ENCODE measurements at places on chromosomes 7 and 10. TPM values are rescaled to one million over a fixed set of nuclear protein-coding genes. Genes with fewer than 3 reads are reported as not detected.

DNA sequence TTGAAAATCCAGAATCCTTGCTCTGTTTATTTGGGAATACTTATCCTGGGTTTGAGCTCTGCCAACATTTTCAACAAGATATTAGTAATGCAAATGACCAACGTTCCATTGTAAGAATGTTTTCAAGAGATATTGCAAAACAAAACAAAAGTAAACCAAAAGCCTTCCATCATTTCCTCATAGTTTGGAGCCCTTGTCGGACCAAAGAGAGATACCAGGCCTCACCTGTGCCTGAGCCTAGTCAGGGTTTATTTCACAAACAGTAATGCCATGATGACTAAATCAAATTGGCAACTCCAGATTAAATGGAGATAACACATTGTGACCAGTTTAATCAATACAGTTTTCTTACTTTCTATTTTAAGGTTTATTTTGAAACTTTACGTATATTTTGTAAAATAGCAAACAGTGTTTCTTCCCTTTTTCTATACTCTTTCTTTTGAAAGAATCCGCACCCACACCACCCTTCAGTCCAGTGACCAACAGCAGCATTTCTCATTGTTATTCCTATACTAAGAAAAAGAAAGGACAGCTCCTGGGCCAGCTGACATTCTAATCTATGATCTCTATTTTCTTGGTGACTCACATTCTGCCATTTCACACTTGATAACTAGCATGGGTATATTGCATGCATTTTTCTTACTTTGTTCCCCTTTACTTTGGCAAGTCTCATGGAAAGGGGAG, 168.5 kb upstream of the MEOX2 start:
- H3K36me3 ChIP-seq, result no peaks in the 10 kb centered on the region
- no peak for DNase-seq
- no peaks in the 10 kb centered on the region for H3K4me1 ChIP-seq
- no peak overlapping the region for H3K27ac ChIP-seq
- no peaks in the 10 kb centered on the region for H3K27me3 ChIP-seq
- H3K4me3 ChIP-seq, result no peak overlapping the region

GRCh38 chr7:131040467-131040932, 287.2 kb upstream of the MKLN1 start:
- H3K4me3 ChIP-seq, result no peak overlapping the region
- no peak overlapping the region for H3K27ac ChIP-seq
- no peaks in the 10 kb centered on the region for H3K27me3 ChIP-seq

- H3K27me3 ChIP-seq, result no peaks in the 10 kb centered on the region
- no peak overlapping the region for H3K4me3 ChIP-seq
- no peak for DNase-seq
- H3K27ac ChIP-seq, result no peak overlapping the region
These were observed 56.2 kb downstream of the UBE3C start for GRCh38 chr7:157194948-157195347.

DNA sequence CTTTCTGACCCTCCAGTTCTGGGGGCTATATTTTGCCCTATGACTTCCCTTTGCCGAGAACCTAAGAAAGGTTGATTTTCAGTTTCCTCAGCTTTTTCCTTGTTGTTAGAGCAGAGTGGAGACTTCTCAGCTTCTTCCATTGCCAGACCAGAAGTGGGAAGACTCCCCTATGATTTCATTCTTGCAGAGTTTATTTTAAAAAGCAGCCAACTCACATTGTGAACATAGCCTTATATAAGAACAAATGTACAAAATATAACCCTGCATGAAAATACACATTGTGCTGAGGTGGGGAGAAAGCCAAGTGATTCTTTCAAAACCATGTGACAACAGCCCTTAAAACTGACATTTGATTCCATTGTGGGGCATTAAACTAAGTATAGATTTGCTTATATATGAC, 33.8 kb upstream of the FZD8 start:
- no peaks in the 10 kb centered on the region for H3K27me3 ChIP-seq
- DNase-seq, result no peak
- no peak overlapping the region for H3K4me3 ChIP-seq
- no peaks in the 10 kb centered on the region for H3K36me3 ChIP-seq
- H3K4me1 ChIP-seq, result no peaks in the 10 kb centered on the region

- H3K36me3 ChIP-seq, result peaks cover 8% of the 10 kb centered on the region
- H3K27ac ChIP-seq, result no peak overlapping the region
- H3K4me1 ChIP-seq, result no peaks in the 10 kb centered on the region
- DNase-seq, result no peak
- no peaks in the 10 kb centered on the region for H3K27me3 ChIP-seq
These were observed 956.9 kb upstream of the ZNF722 start for GRCh38 chr7:63041786-63042185.

DNA sequence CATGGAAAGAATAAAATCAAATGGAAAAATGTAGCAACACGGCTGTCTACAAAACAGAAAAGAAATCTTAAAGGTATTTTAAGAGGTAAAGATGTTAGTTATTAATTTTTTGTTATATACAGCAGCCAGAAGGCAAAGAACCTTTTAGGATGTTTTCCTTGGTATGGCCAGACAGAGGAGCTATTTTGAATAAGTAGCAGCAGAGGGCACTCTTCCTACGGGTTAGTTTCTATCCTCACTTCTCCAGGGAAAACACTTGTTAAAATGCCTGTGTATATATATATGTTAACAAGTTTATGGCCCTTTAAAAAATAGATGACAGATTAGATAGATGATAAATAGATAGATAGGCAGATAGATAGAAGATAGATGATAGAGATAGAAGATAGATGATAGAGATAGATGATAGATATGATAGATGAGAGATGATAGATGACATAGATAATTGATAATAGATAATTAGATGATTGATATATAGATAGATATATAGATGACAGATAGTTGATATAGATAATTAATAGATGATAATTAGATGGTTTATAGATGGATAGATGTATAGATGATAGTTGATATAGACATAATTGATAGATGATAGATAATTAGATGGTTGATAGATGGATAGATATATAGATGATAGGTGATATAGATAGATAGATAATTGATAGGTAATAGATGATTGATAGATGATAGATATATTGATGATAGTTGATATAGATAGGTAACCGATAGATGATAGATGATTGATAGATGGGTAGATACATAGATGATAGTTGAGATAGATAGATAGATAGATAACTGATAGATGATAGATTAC, 57.8 kb upstream of the WIPF3 start:
- peak; percentile 77 for DNase-seq
- H3K4me1 ChIP-seq, result no peaks in the 10 kb centered on the region
- H3K4me3 ChIP-seq, result no peak overlapping the region
- no peak overlapping the region for H3K27ac ChIP-seq

DNA sequence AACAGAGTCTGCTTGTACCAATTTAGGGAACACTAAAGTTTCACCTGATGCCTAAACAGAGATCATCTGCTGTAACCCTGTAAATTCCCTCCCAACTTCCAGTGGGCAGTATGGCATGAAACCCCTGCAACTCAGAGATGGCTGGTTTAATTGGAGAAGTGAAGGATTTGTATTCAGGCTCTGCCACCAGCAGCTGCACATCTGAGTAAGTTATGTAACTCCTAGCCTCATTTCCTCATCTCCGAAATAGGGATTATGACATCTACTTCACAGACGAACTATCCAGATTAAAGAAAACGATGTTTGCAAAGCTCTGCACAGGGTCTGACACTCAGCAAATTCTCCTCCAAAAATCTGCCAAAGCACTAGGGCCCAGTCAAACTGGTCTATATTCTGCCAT, 493.0 kb downstream of the KCNMA1 start:
- H3K27me3 ChIP-seq, result no peaks in the 10 kb centered on the region
- H3K4me1 ChIP-seq, result peaks cover 12% of the 10 kb centered on the region
- no peak for DNase-seq
- H3K4me3 ChIP-seq, result no peak overlapping the region

- no peak overlapping the region for H3K27ac ChIP-seq
- H3K27me3 ChIP-seq, result no peaks in the 10 kb centered on the region
- H3K4me1 ChIP-seq, result peaks cover 2% of the 10 kb centered on the region
- no peaks in the 10 kb centered on the region for H3K36me3 ChIP-seq
- DNase-seq, result peak; percentile 36
- no peak overlapping the region for H3K4me3 ChIP-seq
These were observed 790.3 kb upstream of the KCND2 start for GRCh38 chr7:119482671-119483070.

- H3K27ac ChIP-seq, result no peak overlapping the region
- peak; percentile 57 for DNase-seq
- H3K36me3 ChIP-seq, result no peaks in the 10 kb centered on the region
These were observed 68.5 kb downstream of the NHLRC2 start for GRCh38 chr10:113922787-113923570.

DNA sequence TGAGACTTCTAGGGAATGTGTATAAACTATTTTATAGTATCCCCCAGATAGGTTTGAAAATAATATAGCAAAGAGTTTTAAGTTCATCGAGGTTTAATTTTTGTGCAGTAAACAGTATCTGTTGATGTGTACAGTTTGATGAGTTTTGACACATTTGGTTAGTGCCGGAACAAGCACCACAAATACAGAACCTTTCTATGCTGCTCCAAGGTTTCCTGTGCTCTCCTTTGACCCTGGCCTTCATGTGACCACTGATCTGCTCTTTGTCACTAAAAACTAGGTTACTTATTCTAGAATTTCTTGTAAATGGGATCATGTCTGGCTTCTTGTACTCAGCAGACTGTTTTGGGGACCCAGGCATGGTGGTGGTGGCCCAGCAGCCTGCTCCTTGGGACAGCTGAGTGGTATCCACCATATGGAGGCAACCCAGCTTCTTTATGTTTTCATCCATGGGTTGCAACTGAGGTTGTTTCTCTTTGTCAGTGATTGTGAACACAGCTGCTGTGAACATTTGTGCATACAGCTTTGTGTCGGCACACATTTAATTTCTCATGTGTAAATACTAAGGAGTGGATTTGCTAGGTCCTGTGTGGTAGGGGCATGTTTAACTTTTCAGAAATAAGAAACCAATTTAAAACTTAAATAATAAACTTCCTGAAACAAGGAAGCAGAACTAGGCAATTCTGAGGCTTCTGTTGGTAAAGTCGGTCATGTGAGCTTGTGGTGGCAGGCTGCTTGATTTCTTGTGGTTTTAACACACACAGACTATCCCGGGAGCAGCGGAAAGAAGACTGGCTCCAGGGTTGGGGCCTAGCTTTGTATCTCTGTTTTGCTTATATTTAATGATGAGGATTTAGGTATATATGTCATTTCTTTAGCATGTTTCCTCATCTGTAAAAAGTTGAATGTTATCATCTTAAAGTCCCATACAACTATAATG, 219.4 kb downstream of the ABCA13 start:
- H3K27me3 ChIP-seq, result no peaks in the 10 kb centered on the region
- no peaks in the 10 kb centered on the region for H3K36me3 ChIP-seq
- H3K4me1 ChIP-seq, result no peaks in the 10 kb centered on the region

DNA sequence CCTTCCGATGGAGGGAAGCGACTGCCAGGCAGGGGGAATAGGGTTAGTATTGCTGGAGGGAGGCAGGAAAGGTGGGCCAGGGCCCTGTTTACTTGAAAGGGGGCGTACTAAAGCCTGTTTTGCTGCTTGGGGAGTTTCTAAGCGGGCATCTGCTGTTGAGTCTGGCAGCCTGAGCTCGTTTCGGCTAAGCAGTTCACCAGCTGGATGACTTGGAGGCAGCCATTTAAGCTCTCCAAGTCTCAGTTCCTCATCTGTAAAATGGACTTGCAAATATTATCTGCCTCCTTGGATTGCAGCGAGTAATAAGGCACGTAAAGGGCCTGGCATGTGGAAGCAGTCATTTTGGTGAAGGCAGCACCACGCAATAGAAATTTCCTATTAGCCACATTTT, 44.0 kb downstream of the LDB3 start:
- no peak overlapping the region for H3K27ac ChIP-seq
- peak overlapping the region; percentile 74 for H3K4me3 ChIP-seq
- H3K36me3 ChIP-seq, result no peaks in the 10 kb centered on the region
- no peaks in the 10 kb centered on the region for H3K27me3 ChIP-seq

- no peaks in the 10 kb centered on the region for H3K27me3 ChIP-seq
- peak within 1 kb of the TSS; percentile 48 for H3K27ac ChIP-seq
- no peaks in the 10 kb centered on the region for H3K36me3 ChIP-seq
- peak within 1 kb of the TSS; percentile 92 for H3K4me3 ChIP-seq
- DNase-seq, result peak; percentile 100
- peaks cover 6% of the 10 kb centered on the region for H3K4me1 ChIP-seq
These were observed at the start of gene PI4K2A for GRCh38 chr10:97640174-97640867. PI4K2A (plus strand) TSS chr10:97640671; CDS start chr10:97640743, 72 bp downstream.

DNA sequence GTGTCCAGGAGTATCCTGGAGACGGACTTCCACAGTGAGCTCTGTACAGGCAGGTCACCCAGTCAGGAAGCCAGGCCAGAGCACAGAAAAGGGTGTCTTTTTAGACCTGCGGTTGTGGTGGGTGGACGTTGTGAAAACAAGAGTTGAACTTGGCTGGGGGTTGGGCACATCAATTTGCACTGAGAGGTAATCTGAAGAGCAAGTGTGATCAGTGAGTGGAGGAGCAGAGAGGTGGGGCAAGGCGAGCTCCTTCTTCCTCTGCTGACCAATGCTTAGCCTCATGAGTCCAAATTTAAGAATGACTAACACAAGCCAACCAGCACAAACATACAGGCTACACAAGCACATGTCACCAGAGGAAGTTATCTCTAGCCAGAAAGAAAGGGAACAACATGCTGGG, 310.8 kb downstream of the TCERG1L start:
- no peaks in the 10 kb centered on the region for H3K36me3 ChIP-seq
- no peak for DNase-seq
- H3K27ac ChIP-seq, result no peak overlapping the region
- H3K4me3 ChIP-seq, result no peak overlapping the region

DNA sequence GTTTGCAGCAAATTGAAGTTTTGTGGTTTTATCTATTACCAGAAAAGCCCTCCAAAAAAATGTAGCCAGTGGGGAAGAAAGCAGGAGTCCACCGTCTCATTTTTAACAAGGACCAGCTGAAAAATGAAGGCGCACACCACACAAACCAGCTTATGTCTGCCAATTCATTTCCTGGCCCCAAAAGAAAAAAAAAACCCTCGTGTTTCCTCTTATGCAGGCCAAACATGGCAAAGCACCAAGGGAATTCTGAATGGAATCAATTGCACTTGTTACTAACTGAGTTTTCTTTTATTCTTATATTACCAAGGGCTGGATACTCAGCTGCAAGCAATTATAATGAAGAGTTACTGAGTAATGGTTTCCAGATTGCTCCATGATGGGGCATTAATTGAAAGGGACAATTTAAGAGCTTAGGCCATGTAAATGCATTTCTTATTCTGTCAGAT, 428.3 kb upstream of the NPVF start:
- no peaks in the 10 kb centered on the region for H3K36me3 ChIP-seq
- DNase-seq, result no peak
- H3K4me3 ChIP-seq, result no peak overlapping the region
- H3K4me1 ChIP-seq, result no peaks in the 10 kb centered on the region
- no peak overlapping the region for H3K27ac ChIP-seq

GRCh38 chr10:22244855-22245254, 27.0 kb upstream of the EBLN1 start:
- H3K36me3 ChIP-seq, result no peaks in the 10 kb centered on the region
- no peak overlapping the region for H3K27ac ChIP-seq
- no peak for DNase-seq
- H3K4me1 ChIP-seq, result no peaks in the 10 kb centered on the region
- peaks cover 28% of the 10 kb centered on the region for H3K27me3 ChIP-seq

Gene PALD1
- 48.7 TPM for total RNA-seq

Gene GRID2IP
- 1.5 TPM for total RNA-seq

Gene RPEL1
- not detected for total RNA-seq

Gene CTAGE4
- 3.4 TPM for total RNA-seq

Gene MDFIC
- total RNA-seq, result 5.2 TPM
